ENCODE measurements at places on chromosomes 7 and 10.

DNA sequence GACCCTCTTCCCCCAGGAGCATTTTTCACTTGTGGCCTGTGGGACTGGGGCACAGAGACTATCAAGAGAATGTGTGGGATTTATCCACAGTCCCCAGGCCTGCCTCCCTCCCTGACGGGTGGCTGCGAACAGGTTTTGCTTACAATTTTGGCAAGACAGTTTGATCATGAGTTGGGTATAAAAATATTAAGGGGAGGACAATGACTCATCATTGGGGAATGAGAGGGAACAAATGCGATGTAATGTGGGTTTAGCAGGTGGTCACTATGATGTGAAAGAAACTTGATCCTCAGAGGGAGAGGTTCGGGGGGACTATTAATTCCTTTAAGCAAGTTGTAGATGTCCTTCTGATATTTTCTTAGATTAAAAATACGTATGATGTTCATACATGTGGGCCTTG is 52.2 kb downstream of the EMX2 start:
- no peak for DNase-seq

DNA sequence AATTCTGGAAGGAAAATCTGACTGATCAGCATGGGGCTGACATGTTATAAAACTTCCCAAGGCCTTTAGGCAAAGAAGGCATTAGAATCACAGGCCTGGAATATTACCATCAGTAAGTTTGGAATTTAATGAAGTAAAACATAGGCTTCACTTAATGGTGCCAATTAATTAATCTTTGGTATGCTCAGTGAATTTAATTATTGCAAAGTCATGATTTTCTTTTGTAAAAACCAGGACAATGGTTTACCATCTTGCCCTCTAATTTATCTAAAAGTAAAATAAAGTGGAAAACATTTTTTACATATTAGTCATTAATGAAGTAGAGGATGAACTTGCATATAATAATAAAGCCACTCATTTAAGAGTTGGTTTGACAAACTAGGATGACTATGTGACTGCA is 220.3 kb downstream of the SEC23IP start:
- DNase-seq, result no peak

DNA sequence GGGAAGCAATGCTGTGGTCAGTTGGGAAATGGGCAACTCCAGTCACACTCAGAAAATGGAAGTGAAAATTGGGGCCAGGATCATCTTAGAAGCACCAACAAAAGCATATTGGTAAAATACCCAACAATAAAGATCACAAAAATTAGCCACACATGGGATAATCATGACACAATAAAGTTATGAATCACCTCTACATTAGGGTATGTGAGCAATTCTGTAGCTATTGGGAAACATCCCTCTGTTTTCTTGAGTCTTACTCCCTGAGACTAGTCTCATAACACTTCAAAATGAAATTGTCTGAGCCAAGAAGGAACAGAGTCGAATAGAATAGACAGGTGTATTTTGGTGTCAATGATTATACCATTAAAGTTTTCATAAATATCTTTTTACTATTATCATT is 178.3 kb downstream of the DYNC1I1 start:
- no peak for DNase-seq

DNA sequence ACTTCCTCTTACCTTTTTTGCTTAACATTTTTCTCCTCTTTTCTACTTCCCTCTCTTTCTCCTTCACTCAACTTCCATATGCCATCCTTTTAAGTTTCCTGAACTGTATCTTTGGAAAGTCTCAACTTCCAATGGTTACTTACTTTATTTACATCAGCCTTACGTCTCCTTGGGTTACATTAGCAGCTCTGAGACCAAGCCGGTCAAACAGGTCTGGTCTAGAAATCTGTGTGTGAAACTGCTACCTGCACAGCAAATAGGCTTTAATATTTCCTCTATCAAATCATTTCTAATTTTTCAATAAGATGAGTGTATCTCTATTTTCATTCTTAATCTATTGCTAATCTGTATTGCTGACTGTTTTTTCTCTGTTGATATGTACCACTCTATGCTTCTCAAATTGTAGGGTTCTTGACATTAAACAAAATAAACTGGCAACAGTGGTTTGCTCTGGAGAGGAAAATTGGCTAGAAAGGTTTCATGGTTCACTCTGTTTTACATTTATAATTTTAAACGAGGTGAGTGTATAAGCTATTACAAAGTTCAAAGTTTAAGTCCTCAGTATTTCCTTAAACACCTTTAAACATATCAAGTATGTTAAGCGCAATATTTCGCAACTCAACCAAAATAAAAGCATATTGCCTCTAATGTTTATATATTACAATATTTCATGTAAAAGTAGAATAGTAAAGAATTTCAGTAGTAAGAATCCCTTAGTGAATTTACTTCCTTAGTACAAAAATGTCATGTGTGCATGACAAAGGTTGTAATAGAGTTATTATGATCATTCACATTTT is 3.6 kb upstream of the SEMA3C start:
- DNase-seq, result no peak

GRCh38 chr10:108783897-108784296 is 1139.4 kb downstream of the XPNPEP1 start:
- peak; percentile 23 for DNase-seq

DNA sequence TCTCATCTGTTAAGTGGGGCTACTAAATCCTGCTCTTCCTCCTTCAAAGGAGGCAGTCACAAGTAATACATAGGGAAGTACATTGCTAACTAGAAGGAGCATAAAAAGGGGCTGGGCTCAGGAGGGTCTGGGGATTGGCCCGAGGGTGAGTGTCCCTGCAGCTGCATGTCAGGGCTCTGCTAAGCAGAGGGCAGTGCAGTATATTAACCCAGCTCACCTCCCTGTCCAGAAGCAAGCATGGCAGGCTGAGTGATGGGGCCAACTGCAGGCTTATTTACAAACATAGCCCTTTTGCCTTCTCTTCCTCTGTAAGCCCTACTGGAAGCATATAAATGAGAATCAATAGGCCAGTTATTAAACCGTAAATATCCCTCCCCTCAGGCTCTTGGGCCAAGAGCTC is 143.2 kb upstream of the PCBD1 start:
- DNase-seq, result no peak

- no peak for DNase-seq
Observed at GRCh38 chr7:37409461-37409860, 39.2 kb downstream of the ELMO1 start.

Data from hematopoietic multipotent progenitor cell treated with erythropoietin and hydrocortisone succinate and interleukin-3 and kit ligand, for 15 days (in vitro differentiated cells).